ENCODE measurements at places on chromosomes 11 and 22.
A peak's percentile ranks its signal among the peaks of the same experiment; 100 is the strongest.

DNA sequence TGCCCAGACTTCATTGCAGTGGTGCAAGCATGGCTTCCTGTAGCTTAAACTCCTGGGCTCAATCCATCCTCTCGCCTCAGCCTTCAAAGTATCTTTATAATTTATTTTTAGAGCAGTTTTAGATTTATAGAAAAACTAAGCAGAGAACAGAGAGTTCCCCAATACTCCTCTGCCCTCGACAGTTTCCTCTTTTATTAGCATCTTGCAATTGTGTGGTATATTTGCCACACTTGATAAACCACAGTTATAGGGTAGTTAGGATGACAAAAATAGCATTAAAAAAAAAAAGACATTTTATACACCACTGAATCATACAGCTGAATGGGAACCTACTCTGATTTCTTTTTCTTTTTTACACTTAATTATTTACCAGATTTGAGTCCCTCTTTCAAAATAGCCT lies 31.2 kb downstream of the MS4A2 start:
- peak; percentile 84 for DNase-seq

DNA sequence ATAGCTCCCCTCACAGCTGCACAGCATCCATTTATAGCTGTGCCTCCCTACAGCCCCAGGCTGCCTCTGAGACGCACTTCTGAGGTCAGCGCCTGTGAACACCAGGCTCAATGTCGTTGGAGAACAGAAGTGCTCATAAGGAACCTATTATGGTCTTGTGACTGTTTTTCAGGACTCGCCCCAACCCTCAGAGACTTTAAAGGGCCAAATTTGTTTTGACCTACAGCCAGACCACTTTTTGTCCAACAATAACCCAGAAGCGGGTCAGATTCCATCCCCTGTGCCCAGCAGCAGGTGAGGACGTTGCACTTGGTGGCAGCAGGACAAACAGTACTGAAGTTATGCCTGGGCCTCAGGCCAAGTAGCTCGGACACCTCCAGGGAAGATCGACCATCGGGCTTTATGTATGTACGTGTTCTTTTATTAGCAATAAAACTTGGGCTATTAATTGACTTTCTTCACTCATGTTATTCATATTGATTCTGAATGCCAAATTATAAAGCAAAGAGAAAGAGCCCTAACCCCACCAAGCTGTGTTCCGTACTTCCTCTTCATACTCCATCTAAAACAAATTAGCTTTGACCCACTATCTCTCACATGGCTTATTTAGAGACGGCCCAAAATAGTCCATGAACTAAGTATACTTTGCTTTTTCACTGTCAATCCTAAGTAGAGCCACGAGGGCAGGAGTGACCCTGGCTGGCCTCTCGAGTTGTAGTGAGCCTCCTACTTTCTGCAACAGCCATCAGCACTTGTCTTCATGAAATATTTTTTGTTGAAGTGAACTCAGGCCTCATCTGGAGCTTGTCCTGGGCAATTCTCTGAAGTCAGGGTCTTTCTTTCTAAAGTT lies 92.3 kb upstream of the PAX6 start:
- no peak for DNase-seq

- DNase-seq = no peak
Observed at GRCh38 chr11:83713708-83714107, 427.5 kb upstream of the CCDC90B start.

DNA sequence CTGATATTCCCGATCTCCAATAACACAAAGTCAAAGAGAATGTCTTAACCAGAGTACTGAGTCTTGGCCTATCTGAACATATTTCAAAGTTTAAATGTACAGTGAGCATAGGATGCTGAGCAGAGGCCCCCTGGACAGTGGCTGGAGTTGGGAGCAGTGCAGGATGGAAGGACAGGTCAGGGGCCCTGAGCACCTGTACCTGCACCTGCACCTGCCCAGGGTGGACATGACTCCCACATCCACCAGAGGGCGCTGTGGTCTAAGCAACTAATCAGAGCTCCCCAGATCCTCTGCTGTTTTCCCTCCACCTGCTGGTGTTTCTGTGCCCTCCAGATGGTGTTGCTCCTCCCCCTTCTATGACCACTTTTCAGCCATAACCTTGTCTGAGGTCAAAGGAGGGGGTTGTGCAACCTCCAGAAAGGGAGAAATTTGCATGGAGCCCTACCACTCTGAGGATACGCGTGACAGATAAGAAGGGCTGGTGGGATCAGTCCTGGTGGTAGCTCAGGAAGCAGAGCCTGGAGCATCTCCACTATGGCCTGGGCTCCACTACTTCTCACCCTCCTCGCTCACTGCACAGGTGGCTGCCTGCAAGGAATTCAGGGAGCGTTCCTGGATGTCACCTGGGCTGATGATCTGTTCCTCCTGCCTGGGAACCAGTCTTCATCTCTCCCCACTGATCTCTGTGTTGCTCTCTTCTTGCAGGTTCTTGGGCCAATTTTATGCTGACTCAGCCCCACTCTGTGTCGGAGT lies 49.1 kb upstream of the VPREB1 start:
- DNase-seq = peak; percentile 57

DNA sequence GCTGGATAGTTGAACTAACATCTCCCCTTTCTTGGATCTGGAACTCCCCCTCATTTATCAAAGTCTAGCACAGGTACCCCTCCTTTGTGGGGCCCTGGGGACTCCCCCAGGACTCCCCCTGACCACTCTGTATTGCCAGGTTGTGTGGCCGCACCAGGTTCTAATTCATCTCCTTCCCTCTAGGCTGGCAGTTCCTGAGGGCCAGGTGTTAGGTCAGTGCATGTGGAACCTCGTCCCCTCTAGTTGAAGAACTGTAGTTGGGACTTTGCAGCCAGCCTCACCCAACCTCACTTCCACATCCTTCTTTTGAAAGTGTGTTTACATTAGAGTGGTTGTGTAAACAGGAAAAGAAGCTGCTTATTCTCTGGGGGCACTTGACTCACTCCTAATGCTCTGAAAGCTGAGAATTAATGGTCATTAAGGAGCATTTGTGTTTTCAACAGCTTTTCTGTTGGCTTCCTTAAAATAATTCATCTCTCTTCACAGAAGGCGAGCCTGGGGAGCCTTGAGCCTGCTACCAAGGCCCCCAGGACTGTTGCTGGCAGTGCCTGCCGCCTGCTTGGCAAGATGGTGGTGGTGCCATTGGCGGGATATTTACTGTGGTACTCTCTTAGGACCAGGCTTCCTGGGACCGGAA lies 11.8 kb downstream of the UPB1 start:
- peak; percentile 32 for DNase-seq

DNA sequence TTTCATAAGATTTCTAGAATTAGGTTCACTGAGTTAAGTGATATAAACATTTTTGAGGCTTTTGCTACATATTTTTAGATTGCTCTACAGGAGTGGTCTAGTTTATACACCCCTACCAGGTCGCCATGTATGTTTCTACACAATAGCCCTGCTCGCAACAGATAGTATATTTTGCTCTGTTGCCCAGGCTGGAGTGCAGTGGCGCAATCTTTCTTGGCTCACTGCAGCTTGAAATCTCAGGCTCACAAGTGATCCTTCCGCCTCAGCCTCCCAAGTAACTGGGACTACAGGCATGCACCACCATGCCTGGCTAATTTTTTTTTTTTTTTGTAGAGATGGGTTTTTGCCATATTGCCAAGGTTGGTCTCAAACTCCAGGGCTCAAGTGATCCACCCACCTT lies 10.4 kb downstream of the ZNRF3 start:
- no peak for DNase-seq

GRCh38 chr11:112165049-112165448 lies 1.2 kb upstream of the IL18 start:
- no peak for DNase-seq

- DNase-seq = no peak
Observed at GRCh38 chr11:72410956-72411355, 23.4 kb downstream of the CLPB start.

- DNase-seq = no peak
Observed at GRCh38 chr22:32353292-32353691, 4.4 kb upstream of the RFPL3 start.

- no peak for DNase-seq
Observed at GRCh38 chr22:37214731-37215030, 2.4 kb upstream of the SSTR3 start.

DNA sequence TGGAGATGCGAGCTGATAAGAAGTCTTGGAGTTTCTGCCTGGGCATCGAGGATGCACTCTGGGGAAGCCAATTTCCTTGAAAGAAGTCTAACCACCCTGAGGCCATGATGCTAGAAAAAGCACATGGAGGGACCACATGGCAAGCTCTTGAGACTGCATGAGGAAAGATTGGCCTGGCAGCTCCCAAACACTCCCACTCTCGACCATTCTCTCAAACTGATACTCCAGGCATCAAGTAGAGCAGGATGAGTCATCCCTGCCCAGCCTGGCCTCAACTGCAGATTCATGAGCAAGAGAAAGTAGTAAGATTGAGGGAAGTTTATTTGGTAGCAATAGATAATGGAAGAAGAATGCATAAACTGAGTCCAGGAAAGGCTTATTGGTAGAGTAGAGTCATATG lies 194.3 kb downstream of the KIF18A start:
- no peak for DNase-seq

- DNase-seq = peak; percentile 68
Observed at GRCh38 chr11:128802358-128802981, 64.6 kb downstream of the KCNJ1 start.

DNA sequence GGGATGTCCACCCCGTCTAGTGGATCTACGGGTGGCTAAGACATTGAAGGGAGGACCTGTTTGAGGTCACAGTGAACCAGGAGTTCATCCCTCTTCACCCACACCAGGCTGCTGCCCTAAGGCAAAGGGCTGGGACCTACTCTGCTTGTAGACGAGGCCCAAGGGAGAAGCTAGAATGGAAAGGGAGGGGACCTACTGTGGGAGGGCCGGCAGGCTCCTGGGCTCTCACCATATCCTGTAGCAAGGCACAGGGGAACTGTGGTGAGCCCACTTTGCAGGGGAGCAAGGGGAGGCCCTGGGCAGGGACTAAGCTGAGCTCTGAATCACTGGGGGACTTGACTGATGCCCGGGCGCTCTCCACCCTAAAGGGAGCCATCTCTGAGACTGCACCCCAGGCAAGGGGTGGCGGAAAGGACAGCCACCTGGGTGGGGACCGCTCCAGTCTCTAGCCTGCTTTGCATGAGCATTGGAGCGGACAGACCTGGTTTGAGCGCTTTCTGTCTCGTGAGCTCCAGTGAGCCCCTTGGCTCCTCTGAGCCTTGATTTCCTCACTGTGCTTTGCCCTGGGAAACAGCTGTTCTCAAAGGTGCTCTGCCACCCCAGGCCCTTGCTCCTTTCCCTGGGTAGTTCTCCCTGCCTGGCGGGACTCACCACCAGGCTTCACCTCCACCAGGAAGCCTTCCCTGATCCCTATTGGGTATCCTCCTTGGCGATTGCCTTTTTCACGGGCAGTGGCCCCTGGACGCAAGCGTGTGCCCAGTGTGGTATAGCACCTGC lies 24.2 kb downstream of the PARVG start:
- DNase-seq = no peak

DNA sequence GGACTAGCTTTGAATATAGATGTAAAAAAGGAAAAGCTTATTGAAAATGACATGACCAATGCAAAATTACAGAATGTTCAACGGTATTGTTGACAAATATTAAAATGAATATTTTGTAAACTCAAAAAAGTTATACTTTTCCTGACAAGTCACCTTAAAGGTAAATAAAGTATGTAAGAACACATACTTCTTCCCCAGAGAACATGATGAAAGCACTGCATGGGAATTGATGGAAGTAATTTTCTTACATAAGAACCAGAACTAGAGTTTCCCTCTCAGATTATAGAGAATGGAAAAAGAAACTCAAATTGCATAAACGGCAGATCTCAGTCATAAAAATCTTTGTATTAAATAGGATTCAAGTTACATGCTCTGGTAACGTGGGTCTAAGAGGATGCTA lies at the start of gene OR4P4:
TSS of gene OR4P4 (plus strand) at position 301 of the 400 bp plus-strand sequence.
- DNase-seq = no peak

DNA sequence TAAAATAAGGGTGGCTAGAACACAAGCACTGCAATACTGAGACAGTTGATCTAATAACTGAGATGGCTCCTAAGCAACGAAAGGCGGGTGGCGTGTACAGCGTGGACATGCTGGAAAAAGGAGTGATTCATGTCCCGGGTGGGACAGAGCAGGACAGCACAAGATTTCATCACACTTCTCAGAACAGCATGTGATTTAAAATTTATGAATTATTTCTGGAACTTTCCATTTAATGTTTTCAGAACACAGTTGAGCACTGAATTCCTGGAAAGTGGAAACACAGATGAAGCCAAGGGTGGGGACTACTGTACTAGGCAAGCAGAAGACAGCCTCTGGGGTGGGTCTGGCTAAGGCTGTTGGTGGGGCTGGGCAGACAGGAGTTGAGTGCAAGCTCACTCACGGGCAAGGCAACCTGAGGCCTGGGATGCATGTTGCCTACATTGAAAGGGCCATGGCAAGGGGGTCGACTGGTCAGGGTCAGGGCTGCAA lies 165.6 kb upstream of the DDI1 start:
- peak; percentile 19 for DNase-seq

- DNase-seq = no peak
Observed at GRCh38 chr22:50246242-50247175, 1.7 kb upstream of the TUBGCP6 start.

DNA sequence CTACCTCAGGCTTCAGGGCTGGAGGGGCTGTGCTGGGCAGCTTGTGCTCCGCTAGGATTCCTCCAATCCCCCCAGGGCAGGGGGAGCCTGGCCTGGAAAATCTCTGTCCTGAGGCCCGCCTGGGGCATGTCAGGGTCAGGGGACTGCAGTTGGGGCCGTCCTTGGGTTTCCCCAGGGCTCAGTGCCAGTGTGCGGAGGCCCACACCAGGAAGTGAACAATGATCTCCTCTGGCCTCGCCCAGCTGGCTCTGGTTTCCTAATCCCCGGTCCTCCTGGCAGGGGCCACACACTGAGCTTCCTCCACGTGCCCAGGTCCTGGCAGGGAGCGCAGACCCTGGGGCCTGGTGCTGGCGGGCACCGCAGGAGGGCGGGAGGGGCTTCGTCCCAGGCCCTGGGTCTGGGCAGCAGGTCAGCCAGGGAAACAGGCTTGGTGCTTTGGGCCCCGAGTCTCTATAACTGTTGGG lies 1.4 kb upstream of the MUC2 start:
- peak; percentile 80 for DNase-seq

GRCh38 chr22:25475257-25476022 lies 89.0 kb upstream of the GRK3 start:
- DNase-seq = peak; percentile 40

DNA sequence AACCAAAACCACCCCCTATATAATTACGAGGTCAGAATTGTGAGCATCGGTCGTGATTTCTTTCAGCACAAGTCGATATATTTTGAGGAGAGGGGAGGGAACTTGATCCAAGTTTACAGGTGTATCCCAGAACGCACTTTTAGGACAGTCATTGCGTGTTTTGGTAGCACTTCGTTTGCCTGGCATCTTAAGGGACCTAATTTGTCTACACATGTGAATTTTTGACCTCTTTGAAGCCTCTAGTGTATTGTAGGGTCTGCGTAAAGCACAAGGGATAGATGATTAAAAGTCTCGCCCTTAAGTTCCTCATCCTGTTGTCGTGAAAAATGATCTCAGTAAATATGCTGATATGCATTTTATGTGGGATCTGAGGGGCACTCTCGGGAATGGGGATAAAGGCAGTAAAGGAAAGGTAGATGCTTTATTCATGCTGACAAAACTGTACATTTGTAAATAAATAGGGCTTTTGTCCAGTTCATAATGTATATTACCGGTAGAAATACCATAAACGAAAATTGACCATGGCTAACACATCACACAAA lies 632 bp upstream of the CCDC34 start:
- DNase-seq = no peak
